Caudate nucleus (tissue), 63 donors: ENCODE measurements at places on chromosomes 3 and 15.

- DNase-seq = no peak
Measured at GRCh38 chr15:66620744-66621344, 55.0 kb upstream of the LCTL start.

DNA sequence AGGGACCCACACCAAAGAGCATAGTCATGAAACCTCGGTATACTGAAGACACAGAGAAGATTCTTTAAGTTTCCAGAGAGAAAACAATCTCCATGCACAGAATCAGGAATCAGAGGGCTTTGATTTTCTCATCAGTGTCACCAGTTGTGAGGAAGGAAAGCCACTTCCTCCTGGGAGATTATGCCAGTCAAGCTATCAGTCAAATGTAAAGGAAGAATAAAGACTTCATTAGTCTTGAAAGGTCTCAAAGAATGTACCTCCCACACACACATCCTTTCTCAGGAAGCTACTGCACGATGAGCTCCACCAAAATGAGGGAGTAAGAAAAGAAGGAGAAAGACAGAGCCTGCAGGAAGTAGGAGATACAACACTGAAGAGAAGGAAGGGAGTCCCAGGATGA lies 486.3 kb downstream of the SHQ1 start:
- DNase-seq = no peak

- DNase-seq = no peak
Measured at GRCh38 chr3:193301433-193301832, 60.4 kb downstream of the PLAAT1 start.

GRCh38 chr3:184687363-184688015 lies 24.4 kb downstream of the MAGEF1 start:
- no peak for DNase-seq

- no peak for DNase-seq
Measured at GRCh38 chr3:197368330-197368729, 69.9 kb upstream of the DLG1 start.

DNA sequence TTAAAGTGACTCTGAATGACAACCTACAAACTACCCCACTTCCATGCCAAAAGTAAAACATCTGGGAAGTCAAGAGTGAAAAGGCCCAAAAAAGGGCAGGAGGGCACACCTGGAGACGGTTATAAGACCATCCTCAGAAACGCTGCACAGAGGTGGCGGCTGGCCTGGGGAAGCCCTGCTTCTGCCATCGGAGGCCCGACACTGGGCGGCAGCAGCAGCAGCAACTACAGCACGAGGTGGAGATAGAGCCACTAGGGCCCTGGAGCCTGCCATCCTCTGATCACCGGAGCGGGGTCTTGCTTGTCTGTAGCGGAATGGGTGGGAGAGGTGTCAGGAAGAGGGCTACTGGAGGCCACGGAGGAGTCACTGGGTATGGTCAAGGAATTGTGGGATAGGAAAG lies 283.3 kb downstream of the ADAMTS17 start:
- no peak for DNase-seq
